ENCODE measurements at places on chromosomes 6 and 20.

DNA sequence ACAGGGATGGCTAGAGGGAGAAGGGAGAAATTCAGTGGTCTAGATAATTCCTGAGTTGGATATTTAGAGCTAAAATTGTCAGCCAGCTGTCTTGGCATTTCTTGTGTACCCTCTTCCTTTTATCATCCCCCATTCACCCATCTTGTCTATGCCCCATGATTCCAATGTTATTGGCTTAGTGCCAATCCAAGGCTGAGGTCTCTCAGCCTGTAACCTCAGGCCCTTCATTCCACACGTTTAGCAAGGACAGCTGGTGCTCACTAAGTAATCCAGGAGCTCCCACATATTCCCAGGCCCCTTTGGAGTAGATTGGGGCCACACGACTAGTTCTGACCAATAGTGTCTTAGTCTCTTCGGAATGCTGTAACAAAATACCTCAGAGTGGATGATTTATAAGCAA lies 112.4 kb upstream of the ATXN1 start:
- no peak for DNase-seq

- no peak for DNase-seq
Observed at GRCh38 chr20:47235853-47236638, 120.5 kb downstream of the ZMYND8 start.

GRCh38 chr6:33610779-33611732 lies 10.1 kb upstream of the ITPR3 start:
- no peak for DNase-seq

GRCh38 chr6:48378884-48379407 lies 267.9 kb upstream of the PTCHD4 start:
- no peak for DNase-seq

DNA sequence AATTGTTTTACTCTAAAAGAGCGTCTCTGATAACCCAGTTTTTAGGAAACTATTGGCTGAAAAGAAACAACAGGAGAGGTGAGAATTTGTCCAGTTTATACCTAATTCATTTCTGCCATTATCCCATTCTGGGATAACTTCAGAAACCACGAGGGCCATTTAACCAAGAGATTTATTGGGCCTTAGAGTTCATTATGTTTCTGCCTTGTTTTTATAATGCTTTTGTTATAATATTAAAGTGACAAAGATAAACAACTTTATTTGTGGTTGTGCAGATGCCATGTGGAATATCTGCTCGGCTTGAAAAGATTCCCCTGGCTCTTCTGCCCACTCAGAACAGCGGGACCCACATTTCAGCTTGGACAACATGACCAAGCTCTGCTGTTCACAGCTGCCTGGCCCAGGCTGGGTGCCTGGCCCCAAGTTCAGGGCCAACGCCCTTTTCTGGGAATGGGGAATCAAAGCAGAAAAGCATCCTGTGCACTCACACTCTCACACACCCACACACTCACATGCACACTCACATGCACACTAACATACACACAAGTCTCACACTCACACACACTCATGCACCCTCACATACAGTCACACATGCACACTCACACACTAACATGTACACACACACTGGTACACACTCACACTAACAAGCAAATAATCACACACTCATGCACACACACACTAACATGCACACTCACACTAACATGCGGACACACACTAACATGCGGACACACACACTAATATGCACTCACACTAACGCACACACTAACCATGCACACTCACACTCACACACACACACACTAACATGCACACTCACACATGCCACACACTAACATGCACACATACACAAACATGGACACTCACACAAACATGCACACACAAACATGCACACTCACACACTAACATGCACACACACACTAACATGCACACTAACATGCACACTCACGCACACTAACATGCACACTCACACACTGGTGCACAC lies 86.7 kb upstream of the NEDD9 start:
- DNase-seq, result no peak

DNA sequence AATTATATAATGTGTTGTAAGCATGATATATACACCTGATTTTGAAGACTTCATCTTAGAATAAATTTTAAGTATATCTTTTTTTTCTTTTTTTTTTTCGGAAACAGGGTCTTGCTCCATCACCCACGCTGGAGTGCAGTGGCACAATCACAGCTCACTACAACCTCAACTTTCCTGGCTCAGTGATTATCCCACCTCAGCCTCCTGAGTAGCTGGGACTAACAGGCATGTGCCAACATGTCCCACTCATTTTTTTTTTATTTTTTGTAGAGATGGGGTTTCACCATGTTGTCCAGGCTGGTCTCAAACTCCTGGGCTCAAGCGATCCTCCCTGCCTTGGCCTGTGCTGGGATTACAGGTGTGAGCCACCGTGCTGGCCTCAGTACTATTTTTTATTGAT lies 17.1 kb downstream of the VPS52 start:
- DNase-seq, result no peak

DNA sequence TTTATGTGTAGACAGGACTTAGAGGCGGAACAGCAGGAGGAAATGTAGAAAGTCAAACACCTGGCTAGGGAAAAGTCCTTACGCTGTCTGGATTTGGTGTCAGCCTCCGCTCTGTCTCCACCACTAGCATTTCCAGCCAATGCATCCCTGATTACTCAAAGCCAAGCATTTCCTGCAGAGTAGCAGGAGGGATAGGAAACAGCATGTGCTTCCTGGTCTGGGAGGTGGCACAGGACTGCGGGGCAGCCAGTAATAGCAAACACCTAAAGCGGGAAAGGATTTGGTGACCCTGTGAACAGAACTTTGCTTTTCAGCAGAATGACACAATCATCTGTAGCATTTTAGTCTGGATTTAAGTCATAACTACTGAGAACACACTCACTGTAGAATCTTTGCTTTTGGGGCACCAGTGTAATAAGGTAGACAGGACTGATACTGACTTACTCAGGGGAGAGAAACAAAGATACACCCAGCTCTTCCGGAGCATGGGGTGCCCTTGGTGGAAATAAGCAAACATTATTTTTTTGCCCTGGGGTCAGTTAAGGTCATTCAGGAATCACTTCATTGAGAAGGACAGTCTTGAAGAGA lies 133.3 kb upstream of the AHI1 start:
- DNase-seq, result no peak

DNA sequence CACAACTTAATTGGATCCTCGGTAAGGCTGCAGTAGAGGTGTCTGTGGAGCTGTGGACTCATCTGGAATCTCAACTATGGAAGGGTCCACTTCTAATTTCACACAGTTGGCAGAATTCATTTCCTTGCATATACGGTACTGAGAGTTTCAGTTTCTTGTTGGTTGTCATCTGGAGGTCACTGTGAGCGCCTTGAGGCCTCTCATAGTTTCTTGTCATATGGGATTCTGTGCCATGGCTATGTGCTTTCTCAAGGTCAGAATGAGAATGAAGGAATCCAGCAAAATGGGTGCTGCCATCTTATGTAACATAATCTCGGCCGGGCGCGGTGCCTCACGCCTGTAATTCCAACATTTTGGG lies 298.2 kb downstream of the DOK5 start:
- no peak for DNase-seq

DNA sequence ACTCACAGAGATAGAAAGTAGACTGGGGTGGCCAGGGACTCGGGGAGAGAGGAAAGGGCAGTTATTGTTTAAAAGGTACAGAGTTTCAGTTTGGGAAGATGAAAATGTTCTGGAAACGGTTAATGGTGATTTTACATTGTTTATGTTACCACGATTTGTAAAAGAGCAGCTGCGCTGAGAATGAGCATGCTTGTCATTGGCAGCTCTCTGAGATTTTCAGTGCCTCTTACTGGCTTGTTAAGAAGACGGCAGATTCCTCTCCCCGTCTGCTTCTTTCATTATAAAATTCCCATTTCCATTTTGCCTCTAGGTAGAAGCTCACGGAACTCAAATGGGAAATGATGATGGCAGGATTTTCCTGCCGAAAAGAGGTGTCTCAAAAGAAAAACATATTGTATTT lies 39.7 kb upstream of the PPP1R3G start:
- DNase-seq, result no peak

GRCh38 chr20:8714206-8714605 lies 354.7 kb upstream of the PLCB4 start:
- no peak for DNase-seq

- DNase-seq, result no peak
Observed at GRCh38 chr6:52516943-52517342, 59.9 kb downstream of the TRAM2 start.

DNA sequence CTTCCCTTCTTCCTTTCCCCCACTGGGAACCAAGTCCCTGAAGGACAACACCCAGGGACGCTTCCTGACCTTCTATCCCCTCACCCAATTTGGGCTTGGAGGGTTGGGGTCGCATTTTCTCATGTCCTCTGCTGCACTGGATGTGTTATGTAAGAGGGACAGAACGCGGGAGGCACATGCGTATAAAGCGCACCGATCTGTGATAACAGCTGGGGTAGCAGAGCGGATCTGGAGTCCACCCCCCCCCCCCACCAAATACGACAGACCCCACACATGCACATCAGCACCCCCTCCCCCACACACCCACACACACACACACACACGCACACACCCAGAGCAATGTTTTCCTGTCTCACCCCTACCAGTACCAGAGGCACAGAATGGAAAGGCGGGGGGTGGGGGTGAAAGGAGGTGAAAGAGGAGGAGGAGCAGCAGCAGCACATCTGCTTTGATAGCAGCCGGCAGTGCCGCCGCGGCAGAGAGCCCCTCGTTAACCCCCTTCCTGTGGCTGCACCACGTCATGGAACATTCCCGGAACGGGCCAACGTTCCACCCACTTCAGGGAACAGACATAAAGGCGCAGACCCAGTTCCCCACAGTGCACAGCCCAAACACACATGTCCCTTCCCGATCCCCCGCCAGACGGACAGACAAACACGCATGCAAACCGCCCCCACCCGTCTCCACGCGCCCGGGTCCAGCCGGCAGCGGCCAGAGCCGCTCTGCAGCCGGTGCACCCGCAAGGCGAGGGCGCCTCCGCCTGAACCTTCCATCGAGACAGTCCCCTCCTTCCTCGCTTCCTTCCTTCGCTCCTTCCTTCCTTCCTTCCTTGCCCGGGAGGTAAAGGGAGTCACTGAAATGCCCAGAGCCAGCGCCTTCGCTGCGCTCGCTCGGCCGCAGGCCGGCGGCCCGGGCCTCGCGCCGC lies 590 bp downstream of the HIVEP2 start:
- DNase-seq, result peak; percentile 52

- no peak for DNase-seq
Observed at GRCh38 chr20:49397525-49397924, 84.9 kb downstream of the KCNB1 start.

DNA sequence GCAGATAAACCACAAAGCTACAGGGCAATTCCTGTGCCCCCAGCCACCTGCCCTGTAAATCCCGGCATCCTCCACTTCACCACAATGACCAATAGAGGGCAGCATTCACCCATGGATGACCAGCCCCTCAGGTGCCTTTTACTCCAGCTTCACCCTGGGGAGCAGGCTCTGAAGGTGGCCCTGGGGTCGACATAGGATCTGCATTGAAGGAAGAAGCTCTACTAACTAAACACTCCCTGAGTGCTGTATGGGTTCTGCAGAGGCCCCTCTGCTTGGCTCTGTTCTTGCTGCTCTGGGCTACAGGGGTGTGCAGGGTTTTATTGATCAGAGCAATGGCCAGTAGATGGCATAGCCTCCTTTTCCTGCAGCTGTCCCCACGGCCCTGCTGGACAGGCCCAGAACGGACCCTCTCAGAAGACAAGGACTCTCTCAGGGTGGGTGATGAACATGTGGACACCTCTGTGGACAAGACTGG lies 20.3 kb downstream of the CST4 start:
- peak; percentile 54 for DNase-seq

DNA sequence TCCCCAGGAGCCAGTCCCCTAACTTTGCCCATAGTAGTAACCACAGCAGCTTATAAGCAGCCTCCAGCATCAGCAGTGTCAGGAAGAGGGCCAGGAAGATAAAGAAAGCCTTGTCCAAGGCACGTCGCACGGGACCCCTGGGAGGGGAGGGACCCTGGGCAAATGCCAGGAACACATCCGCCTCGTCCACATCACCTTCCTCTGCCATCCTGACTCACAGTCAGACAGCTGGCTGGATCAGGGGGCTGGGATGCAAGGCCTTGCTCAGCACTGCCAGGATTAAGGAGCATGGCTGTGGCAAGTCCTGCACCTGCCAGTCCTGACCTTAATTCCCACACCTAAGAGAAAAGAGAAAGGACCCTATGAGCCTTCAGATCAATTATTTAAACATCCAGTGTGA lies 11.5 kb upstream of the ZBTB22 start:
- no peak for DNase-seq

DNA sequence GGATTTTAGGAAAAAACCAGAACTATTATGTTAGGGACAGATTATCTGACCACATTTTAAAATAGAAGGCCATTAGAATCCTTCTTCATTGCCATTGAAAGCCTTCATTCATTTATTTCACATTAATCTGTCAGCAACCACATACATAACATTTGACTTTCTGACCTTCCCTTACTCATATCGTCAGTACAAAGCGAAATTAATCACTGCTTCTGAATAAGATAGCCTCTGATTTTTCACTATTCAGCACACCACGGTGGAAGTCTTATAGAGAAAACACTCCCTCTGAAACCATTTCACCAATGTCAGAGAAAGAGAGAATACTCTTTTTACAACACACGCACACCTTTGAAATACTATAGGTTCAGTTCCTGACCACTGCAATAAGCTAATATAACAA lies 442.5 kb upstream of the ID4 start:
- no peak for DNase-seq

DNA sequence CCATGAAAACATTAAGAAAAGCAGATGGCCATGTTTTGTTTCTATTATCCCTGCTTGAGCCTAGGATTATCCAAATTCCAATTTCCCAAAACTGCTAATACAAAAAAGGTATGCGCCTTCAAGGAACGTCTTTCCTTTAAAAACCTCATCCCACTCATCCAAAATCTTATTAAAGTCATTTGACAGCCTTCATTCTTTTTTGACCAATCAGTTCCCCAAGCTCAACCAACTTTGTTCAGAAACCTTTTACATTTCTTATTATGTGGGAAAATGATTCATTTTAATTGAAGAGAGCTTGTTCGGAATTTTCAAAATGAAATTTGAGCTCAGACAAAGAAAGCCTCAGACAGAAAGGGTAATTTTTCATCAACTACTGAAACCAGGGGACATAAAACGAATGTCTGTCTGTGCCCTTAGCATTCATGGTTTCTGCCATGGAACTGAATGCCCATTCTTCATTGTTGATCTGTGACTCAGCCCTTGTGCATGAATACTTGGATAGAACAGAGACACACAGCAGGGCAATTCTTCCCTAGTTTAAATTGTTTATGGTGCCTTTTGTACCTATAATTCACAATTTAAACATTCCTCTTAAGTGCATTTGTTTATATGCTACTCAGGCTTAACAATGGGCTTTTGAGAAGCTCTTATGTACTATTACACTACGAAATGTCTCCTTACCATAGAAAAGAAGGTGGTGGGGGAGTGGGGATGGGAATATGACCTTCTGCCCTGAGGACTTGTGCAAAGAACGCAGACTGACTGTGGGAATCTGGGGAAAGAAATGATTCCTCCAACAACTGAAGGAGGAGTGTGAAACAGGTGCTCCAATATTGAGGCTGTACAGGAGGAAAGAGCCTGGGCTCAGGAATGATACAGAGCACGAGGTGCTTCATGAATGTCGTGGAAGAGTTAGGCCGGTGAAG lies 49.8 kb upstream of the ERVFRD-1 start:
- peak; percentile 7 for DNase-seq

GRCh38 chr6:12719017-12719416 lies 2.5 kb downstream of the PHACTR1 start:
- DNase-seq, result no peak

- no peak for DNase-seq
Observed at GRCh38 chr6:56821005-56821432, 133.9 kb upstream of the BEND6 start.
